ENCODE measurements at places on chromosomes 2 and 18.

DNA sequence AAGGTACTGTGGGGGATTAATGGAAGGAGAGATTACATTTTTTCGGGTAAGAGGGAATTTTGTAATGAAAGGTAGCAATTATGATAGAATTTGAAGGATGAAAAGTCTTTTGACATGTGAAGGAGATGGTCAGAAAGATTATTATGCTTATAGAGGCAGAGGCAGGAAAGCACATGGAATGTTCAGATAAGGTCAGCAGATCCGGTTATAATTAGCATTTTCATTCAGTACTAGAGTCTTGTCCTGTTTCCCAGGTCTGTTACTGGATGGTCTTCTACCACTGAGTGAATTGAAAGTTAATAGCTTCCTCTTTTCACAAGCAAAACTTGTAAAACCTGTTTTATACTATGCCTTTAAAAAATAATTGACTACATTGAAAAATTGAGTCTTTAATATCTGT, 116.9 kb downstream of the PHLPP1 start:
- no peak for DNase-seq

- peak; percentile 87 for DNase-seq
Measured at GRCh38 chr18:63730773-63731172, 28.0 kb downstream of the SERPINB11 start.

DNA sequence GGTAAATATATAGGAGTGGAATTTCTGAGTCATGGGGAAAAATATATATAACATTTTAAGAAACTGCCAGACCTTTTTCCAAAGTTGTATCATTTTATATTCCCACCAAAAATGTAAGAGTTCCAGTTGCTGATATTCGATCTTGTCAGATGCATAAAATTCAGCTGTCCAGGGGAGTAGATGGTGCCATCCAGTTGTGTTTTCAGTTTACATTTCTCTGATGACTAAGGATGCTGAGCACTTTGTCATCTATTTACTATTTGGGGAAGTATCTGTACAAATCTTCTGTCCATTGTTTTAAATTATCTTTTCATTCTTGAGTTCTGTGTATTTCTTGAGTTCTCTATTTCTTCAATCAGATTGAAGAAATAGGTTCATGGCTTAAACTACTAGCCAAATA, 126.1 kb downstream of the RTN4 start:
- DNase-seq: no peak

DNA sequence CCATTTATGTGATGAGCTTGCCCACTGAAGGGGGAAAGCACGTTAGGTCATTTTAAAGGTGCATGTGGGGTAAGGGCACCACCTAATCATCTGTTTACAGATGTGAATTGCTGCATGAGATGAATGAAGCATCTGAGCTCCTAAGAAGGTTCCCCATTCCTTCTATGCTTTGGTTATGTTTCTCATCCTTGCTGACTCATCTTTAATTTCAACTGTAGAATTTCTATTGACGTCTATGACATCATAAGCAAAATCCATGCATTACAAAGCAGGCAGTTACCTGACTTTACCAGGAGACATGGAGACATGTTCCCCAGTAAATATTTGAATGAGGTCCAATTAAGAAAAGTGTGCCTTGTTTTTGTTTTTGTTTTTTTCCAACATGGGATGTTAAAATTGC, 2.8 kb downstream of the SNTG2 start:
- DNase-seq: no peak

- DNase-seq: no peak
Measured at GRCh38 chr2:37676274-37676673, 4.8 kb upstream of the CDC42EP3 start.
